Brain pericyte (primary cell): ENCODE measurements at places on chromosomes 16 and 17.

DNA sequence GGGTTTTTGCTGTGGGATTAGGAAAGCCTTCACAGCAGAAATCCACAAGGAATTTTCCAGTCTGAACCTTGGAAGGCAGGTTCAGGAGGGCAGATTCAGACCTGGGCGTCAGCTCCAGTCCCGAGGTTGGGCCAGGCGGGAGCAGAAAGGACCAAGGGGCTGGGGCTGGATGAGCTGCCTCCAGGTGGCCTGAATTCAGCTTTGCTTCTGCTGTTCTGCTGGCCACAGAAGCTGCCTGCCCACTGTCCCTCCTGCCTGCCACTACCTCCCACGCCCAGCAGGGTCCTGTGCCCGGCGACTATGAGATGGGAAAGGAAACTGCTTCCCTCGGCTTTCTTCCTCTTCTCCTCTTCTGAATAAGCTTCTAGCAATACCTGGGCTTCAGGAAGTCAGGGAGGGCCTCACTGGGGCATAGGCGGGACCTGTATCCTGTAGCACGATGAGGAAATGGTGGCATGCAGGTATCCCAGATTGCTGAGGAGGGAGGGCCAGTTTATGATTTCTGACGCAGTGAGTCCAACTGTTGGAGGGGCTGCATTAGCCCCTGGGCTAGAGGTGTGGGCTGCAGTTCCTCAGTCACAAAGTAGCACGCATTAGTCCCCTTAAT, 18.4 kb downstream of the TBX4 start:
- no peak for DNase-seq

DNA sequence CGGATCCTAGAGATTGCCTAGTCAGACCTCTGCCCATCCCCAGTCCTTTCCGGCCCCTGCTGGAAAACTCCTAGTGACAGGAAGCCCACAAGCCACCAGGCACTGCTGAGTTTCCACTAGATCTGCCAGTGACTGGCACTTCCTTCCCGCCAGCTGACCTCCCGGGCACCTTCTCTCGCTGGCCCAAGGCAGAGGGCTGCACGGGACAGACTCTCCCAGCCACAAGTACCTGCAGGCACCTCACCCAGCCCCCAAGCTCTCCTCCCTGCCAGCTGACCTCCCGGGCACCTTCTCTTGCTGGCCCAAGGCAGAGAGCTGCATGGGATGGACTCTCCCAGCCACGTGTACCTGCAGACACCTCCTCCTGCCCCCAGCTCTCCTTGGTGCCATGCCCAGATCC, 66.3 kb upstream of the DOC2B start:
- no peak for DNase-seq

GRCh38 chr17:38511150-38512108, 83.2 kb downstream of the ARHGAP23 start:
- DNase-seq, result no peak

GRCh38 chr16:83949724-83950001, 3.4 kb upstream of the OSGIN1 start:
- no peak for DNase-seq

- peak; percentile 1 for DNase-seq
Measured at GRCh38 chr16:53664724-53665345, 38.8 kb downstream of the RPGRIP1L start.

DNA sequence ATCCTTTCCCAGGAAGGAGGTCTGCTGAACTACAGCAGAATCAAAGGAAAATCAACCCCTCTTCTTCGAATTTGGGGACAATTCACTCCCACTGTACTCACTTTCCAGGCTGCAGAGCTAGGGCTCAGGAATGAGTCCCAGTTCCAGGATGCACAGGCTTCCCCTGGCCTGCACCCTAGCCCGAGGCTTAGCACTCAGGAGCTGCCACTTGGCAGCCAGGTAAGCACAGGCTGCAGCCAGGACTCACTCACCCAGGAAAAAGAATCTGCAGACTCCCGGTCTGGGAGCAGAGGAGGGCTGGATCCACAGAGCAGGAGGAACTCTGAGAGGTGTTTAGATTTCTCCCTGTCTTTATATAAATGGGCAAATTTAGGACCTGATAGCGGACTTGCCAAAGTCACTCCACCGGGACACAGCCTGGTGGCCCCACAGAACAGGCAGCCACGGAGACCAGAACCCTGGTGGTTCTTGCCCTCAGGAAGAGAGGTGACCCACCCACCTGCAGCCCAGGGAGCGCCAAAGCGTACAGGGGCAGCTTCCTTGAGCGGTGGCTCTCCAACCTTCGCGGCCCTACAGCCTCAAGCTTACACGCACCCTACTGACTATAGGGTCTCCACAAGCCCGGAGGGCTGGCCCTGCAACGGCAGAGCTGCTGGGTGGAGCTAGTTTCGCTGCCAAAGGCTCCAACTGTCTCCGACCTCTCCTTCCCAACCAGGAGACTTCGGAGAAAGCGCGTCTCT, 4.8 kb downstream of the CBLN1 start:
- no peak for DNase-seq

DNA sequence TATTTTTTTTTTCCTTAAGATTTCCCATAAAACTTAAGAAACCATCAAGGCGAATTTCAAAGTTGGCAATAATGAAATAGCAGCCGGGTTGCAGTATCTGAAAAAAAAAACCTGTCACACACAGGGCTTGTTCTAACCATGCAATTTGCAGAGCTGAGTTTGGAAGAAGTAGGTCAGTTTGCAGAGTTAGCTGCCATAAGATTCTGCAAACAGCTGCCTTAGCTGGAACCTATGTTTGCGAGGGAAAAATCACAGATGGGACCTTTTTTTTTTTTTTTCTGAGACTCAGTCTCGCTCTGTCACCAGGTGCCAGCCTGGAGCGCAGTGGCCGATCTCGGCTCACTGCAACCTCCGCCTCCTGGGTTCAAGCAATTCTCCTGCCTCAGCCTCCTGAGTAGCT, 98.5 kb upstream of the HS3ST4 start:
- no peak for DNase-seq

GRCh38 chr16:2478279-2478678, 3.4 kb downstream of the TBC1D24 start:
- DNase-seq, result no peak

GRCh38 chr17:2157081-2157480, 102.2 kb downstream of the HIC1 start:
- DNase-seq, result no peak

DNA sequence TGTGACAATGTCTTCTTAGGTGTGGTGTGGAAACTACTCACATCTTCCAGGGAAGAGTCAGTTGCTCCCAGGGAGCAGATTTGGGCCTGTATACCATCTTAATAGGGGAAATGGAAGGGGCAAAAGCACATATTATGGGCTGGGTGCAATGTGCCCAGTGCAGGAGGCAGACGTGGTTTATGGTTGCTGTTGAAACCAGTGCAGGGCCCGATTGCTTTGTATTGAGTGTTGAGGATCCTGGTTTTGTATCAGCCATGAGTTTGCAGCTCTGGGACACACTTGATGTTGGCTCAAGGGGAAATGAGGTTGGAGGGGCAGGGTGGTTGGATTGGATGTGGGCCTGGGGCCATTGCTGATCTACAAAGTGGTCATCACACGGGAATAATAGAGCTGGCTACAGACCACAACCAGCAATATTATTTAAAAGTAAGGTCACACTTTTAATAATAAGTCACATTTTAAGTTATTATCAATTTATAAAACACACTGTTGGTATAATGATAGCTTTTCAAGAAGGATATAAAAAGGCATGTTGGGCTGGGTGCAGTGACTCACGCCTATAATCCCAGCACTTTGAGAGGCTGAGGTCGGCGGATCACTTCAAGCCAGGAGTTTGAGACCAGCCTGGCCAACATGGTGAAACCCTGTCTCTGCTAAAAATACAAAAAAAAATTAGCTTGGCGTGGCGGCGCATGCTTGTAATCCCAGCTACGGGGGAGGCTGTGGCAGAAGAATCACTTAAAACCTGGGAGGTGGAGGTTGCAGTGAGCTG, 302.4 kb downstream of the SEC14L1 start:
- DNase-seq, result no peak

GRCh38 chr17:68127914-68128313, 92.4 kb downstream of the KPNA2 start:
- DNase-seq, result no peak

GRCh38 chr16:26386096-26386495, 680.6 kb upstream of the C16orf82 start:
- no peak for DNase-seq

- DNase-seq, result no peak
Measured at GRCh38 chr16:74774223-74775139, at the start of gene FA2H. FA2H (minus strand) TSS chr16:74774820; CDS start chr16:74774755, 65 bp downstream.

GRCh38 chr16:68086860-68087268, 1.7 kb downstream of the NFATC3 start:
- DNase-seq, result no peak

DNA sequence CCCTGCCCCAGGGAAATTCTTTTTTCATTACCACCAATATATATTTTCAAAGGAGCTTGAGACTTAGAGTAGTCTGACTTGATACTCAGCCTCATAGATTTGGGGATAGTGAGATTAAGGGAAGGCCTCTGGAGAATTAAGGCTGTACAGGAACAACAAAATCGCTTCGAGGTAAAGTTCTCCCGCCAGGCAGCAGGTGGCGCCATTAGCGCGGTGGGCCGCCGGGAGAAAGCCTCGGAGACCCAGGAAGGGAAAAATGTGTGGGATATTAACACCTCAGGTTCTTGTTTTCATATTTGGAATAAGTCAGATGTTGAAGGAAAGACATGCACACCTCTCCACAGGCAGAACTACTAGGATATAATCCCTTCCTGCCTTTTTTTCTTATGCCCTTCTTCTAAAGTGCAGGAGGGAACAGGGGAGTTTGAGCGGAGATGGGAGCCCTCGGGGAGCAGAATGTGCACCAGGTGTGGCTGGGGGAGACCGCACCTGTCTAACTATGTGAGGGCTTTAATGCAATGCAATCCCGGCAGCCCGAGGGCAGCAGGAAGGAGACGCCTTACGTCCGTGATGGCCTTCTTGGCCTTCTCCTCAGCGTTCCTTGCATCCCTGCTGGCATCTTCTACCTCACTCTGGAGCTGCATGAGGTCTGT, 25.9 kb downstream of the MYH3 start:
- DNase-seq, result no peak

- DNase-seq, result no peak
Measured at GRCh38 chr16:58820411-58820810, 86.3 kb upstream of the GOT2 start.

- DNase-seq, result no peak
Measured at GRCh38 chr16:35747658-35748455, 2288.4 kb downstream of the TP53TG3F start.

GRCh38 chr17:66522591-66523272, 220.3 kb downstream of the PRKCA start:
- DNase-seq, result no peak

DNA sequence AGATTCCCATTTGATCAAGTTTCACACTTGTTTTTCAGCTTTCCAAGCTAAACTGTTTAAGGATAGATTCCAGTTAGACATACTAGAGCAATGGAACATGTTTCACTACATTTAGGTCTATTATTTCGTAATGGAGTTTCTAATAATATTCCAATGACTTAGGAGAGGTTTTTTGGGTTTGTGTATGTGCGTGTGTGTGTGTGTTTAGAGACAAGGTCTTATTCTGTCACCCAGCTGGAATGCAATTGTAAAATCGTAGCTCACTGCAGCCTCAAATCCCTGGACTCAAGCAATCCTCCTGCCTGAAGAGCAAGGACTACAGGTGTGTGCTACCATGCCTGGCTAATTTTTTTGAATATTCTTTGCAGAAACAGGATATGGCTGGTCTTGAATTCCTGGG, 426.3 kb downstream of the ZFHX3 start:
- DNase-seq, result no peak

DNA sequence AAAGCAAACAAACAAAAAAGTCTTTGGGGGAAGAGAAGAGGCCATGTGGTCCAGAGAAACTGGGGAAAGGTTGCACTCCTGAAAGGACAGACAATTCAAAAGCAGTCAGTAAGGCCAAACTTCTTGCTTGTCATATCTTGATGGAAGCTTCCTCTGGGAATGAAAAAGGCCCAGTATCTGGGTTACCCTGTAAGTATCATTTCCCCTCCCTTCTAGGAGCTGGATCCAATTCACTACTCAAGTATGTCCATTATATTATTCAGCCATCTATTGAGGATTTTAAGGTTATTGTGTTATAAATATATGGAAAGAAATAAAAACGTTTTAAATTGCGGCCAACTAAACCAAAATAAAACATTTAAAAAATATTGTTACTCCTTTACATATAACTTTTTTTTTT, 26.0 kb upstream of the MON1B start:
- DNase-seq, result no peak
